Stimulated activated CD8-positive, alpha-beta memory T cell treated with anti-CD3 and anti-CD28 coated beads, Interleukin-4, amount 100 ng/mL, for 48 hours (primary cell): ENCODE measurements at places on chromosomes 7 and 10.

DNA sequence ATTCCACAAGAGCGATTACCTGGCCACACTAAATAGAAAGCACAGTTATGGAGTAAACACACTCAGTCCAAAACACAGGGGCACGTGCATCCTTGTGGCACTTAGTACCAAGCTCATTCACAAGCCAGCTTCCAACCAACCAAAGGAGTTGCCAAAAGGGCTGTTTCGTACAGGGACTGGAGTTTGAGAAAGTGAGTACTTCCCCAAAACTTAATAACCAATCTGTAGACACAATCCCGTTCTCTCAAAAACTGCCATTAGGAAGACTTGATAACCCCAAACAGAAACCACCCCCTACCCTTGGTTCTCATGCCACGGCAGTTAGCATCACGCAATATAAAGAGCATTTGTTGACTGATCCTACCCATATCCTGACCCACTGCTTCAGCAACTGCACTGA, 166.2 kb upstream of the ASAH2 start:
- no peak for DNase-seq

- no peak for DNase-seq
Measured at GRCh38 chr10:123649676-123650075, 16.5 kb upstream of the GPR26 start.

- no peak for DNase-seq
Measured at GRCh38 chr10:72173619-72174296, 42.1 kb upstream of the ANAPC16 start.

DNA sequence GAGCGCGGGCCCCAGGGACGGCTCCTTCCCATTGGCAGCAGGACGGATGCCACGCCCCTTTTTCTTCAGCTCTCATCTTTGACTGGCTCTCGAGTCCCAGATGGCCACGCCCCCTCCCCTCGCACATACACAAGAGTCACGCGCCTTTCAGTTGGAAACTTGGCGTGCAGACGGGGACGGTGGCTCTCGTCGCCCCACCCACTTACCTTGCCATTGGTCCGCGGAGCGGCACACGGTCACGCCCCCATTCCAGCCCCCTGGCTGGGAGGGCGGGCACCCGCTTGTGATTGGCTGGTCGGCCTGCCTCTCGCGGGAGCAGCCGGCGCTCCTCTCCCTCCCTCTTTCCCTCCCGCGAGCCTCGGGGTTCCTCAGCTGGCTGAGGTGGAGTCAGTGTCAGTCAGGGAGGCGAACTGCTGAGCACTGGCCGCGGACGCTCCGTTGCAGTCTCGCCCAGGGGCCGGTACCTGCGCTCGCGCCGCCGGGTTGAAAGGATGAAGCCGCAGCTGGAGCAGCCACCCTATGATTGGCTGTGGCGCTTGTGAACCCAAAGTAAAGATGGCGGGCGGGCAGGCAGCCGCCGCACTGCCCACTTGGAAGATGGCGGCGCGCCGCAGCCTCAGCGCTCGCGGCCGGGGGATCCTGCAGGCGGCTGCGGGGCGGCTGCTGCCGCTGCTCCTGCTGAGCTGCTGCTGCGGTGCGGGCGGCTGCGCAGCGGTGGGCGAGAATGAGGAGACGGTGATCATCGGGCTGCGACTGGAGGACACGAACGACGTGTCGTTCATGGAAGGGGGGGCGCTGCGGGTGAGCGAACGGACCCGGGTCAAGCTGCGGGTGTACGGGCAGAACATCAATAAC, at the start of gene CNNM2:
Gene CNNM2, plus strand, starts transcription at position 333 of the 855 bp plus-strand sequence. Its CDS starts 187 bp downstream, at position 520.
- peak; percentile 99 for DNase-seq

- no peak for DNase-seq
Measured at GRCh38 chr10:16570731-16571130, 49.1 kb upstream of the C1QL3 start.

DNA sequence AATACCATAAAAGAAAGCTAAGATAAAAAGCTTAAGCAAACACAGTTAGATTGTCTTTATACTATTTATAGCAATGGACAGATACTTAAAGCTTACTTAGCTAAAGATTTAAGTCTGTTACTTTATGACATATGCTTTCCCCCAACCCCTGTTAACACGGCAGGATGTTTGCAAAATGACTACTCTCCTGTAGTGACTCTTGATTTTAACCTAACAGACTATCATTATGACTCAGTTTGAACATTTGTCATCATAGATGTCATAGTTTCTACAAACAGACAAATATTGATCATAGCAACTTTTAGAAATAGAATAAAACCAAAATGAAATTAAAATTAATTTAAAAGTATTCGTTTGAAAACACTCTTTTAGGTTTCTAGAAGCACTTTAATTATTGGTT, 7.8 kb upstream of the COMMD3 start:
- DNase-seq = no peak

DNA sequence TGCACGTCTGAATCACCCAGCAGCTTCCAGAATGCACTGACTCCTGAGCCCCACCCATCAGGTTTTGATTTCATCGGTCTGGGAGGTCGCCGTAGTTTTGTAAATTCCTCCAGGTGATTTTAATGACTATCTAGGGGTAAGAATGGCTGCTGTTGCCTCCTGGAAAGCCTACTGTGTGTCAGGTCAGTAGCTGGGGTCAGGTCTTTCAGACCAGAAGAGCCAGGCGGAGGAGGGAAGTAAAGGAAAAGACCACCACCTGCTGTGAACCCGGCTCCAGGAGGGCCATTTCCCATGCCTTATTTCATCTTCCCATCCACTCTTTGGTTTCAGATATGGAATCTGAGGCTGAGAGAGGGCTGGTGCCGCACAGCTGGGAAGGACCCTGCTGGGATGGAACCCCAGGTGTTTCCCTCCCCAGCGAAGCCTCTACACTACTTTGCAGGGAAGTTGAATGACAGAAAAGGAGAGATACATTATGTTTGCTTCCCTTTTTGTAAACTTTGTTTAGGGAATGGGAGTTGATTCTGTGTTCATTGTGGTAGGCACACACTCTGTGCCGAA, 19.8 kb downstream of the ADAMTS14 start:
- no peak for DNase-seq

DNA sequence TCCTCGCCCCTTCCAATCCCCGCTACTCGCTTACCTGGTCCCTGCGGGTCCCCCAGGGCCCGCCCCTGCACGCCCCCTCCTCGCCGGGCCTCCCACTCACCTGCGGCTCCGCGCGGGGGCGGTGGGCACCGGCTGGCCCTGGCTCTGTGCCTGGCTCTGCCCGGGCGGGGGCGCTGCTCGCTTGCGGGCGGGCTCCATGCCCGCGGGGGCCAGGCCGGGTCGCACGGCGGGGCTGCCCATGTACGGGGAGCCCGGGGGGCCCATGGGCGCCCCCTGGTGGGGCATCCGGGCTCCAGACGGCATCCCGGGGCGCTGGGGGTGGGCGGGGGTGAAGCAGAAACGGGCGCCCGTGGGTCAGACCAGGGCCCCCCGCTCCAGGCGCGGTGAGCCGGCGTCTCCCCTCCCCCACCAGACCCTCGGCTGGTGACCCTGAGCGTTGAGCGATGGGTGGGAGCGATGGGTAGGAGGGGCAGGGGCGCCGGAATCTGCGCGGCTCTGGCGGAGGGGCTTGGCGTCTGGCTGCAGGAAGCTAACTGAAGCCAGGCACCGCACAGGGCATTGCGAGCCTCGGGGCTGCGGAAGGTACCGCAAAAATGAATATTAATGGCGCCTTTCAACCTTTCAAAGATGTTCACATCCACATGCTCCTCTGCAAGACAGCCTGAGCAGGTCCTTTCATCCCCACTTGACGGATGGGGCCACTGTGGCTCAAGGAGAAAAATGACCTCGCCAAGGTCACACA, 3.0 kb downstream of the SMARCD3 start:
- DNase-seq = peak; percentile 77

DNA sequence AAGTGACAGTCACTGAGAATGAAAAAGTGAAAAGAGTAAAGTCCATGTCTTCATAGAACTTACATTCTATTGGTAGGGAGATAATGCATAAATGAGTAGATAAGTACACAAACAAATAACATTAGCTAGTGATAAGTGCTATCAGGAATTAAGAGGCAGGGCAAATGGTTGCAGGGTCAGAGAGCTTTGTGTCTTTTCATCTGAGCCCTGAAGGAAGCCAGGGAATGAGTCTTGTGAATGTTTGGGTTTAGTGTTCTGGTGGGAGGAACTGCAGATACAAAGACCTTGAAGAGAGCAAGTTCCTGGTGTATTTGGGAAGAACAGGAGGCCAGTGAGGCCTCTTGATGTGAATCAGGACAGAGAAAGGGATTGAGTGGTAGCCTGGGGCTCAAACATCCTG, 183.8 kb downstream of the CTTNBP2 start:
- DNase-seq = no peak

- no peak for DNase-seq
Measured at GRCh38 chr7:33742521-33742920, 162.8 kb upstream of the BMPER start.

DNA sequence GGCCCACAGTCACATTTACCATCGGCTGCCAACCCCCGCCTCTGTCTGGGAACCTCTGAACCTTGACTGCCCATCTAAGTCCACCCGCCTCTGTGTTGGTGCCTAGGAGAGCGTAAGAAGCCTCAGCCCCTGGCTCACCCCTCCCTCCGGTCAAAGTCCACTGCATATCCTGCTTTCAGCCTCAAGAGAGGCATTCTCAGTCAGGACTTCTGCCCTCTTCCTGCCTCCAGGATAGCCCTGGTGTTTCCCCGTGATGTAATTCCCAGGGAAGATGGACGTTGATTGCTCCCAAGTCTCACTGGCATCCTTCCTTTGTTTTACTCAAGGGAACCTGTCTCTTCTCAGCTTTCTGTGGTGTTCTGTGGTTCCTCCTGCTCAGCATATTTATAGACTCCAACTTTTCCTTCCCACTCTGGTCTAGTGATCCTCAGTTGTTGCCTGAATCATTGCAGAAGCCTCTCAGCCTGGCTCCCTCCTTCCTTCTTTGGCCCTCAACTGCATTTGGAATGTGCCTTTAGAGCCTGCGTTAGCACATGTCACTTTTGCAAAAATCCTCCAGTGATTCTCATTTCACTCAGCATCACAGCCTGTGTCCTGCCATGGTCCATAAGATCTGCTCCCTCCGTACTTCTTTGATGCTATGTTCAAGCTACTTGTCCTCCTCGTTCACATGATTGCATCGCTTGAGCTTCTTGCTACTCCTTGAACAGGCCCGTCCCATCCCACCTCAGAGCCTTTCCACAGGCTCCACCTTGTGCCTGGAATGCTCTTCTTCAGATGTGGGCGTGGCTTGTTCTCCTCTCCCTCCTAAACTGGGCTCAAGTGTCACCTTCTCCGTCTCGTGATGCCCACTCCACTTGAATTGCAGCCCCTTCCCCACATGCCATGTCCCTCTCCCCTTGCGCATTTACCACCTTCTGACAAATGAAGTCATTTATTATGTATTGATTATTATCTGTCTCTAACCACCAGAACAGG, 124.2 kb downstream of the PLPP4 start:
- no peak for DNase-seq

DNA sequence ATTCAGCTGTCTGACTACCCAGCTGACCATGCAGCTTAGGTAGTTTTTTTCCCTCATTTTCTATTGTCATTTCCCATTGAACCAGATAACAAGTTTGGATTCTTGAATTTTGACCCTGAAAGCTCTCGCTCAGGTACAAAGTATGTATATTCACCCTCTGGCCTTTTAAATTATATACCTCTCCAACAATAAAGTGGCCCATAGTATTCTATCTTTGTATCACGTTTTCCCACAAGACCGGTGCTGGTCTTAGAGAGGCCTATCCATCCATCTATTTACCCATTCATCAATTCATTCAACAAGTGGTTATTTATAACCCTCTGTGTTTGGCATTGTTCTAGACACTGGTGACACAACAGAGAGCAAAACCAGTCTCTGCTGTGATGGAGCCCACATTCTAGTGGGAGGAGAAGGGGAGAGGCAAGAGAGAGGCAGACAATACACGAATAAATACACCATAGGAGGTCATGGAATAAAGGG, 35.2 kb upstream of the NPSR1 start:
- DNase-seq = no peak

GRCh38 chr7:128091106-128091505, 59.9 kb upstream of the LRRC4 start:
- no peak for DNase-seq

DNA sequence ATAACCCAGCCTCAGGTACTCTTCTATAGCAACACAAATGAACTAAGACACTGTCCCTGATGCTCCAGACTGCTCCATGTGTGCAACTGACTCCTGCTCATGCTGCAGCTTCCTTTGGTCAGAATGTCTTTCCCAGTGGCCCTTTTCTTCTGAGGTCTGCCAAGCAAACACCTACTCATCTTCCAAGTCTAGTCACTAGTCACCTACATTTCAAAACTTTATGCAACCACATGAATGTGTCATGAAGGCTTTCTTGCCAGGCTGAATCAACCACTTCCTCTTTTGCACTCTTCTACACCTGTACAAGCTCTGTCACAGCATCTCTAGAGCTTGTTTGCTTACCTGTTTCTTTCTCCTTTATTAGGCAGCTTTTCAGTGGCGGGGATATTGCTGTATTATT, 75.8 kb downstream of the LSMEM1 start:
- no peak for DNase-seq

DNA sequence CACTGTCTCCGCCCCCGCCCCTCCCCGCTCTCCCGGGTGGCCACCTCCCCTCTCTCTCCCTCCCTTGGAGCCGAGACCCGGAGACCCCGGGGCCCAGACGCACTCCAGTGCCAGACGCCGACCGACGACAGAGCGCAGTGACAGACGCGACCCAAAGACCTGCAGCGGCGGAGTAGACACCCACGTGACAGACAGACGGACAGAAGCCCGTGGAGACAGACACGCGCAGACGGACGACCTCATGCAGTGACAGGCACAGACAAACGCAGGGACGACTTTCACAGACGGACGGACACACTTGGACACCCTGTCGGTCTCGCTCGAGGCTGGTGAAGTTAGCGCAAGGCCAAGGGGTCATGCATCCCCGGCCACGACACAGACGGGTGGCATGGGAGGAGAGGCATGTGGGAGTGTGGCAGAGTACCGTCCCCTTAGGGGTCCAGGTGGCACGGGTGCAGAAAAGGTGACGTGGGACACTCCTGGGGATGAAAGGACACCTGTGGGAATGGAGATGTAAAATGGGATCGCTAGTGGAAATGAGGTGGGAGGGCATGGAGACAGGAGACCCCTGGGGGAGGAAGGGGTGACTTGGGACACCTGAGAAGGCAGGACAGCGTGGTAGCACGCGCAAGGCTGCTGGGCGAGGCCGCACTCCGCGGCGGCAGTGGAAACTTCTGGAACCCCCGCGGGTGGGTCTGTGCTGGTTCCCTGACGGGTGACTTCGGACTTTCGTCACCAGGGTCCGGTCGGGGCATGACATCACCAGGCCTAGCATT, 456 bp upstream of the ACHE start:
- peak; percentile 48 for DNase-seq

DNA sequence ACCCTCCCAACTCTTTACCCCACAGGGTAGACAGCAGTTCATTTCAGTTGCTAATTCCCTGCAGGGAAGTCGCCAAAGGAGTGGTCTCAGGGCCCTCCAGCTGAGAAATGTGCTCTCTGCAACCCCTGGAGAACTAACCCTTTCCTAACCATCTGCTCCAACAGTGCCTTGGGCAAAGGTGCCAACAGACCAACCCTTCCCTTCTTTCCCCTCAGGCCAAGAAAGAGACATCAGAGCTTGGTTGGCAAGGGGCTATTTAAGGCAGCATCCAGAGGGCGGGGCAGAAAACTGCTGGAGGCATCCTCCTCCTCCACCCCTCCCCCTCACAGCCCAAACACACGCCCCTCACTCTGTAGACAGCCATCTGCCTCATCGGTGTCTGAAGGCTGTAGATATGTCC, 1.7 kb downstream of the SORBS1 start:
- no peak for DNase-seq
